ENCODE measurements at places on chromosomes 12 and 14.

DNA sequence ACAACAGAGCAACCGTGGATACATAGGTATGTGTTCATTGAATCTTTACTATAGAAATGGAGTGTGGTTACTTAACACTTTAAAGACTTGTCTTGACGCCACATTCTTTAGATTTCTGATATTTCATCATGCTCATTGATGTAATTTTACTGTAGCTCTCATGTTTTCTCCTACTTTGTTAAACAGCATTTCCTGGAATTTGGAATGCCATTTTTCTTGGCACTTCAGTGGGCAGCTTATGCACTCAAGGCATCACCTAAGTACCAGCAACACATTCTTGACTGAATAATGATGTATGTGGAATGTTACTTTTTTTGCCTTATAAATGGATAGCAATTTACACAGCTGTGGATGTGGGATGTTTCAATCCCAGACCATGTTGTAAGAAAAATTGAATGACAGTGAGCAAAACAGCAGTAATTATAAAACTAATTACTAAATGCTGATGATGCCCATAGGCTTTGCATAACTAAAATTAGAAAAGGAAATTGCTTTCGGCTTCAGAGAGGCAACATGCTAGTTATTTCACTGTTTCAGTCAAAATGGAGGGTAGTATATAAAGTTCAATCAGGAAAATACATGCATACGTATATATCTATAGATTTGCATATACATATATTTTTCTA, 298.5 kb downstream of the NPAS3 start:
- DNase-seq, result no peak

- no peak for DNase-seq
Measured at GRCh38 chr12:128737292-128737966, 86.3 kb downstream of the SLC15A4 start.

DNA sequence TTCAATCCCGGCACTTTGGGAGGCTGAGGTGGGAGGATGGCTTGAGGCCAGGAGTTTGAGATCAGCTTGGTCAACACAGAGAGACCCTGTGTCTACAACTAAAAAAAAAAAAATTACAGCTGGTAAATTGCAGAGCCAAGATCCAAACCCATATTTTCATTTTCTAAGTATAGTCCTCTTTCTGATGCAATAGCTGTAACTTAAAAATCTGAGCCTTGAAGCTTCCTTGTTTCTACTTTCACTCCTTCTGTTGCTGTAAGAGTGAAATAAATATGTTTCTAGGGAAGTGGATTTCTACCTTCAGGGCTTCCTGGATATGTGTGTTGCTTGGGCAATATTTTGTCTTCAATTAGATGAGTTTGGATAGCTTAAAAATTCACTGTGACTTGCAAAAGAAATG, 42.0 kb upstream of the PRICKLE1 start:
- peak; percentile 48 for DNase-seq

- DNase-seq, result peak; percentile 86
Measured at GRCh38 chr14:56333359-56334292, 215.4 kb downstream of the PELI2 start.

DNA sequence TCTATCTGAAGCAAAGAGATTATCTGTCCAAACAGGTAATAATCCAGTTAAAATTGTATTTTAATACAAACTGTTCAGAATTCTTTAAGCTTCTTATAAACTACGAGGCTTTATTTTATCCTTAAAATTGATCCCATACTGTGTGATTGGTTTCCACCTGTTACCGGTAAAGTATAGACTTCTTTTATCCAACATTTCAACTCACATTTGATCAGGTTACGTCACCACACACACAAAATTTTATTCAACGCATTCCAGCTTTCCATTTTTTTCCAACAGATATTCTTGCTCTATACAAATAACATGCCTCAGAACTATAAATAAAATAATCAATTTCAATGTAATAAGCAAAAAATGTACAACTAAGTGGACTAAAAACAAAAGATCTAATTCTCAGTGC, 4.5 kb downstream of the NOVA1 start:
- DNase-seq, result no peak

DNA sequence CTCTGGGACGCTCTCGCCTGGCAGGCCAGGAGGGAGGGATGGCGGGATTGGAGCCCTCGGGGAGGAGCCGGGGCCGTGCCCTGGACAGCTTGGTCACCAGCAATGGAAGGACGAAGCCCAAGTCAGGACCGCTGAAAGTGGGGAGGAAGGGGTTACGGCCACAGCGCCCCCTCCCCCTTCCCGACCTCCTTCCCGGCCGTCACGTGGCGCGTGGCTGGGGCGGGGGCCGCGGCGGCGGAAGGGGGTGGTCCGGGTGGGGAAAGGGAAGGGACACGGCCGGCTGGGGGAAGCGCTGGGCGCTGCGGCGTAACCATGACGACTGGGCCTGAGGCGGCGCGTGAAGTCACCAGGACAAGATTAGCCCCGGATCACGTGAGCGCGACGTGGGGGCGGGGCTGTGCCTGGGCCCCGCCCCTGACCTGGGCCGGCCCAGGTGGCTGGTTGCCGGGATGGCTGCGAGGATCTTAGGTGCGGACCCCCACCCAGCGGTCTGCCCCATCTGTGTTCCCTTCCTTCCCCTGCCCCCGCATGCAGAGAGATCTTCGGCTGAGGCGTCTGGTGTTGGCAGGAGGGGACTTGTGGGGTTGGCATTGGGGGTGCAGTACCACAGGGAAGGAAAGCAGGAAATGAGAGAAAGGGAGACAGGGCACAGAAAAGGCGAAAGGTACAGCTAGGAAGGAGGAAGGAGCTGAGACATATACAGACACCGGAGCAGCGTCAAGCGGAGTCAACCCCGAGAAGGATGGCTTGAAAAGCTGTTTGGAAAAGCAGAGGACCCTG, 6.2 kb downstream of the MAP3K12 start:
- peak; percentile 93 for DNase-seq

DNA sequence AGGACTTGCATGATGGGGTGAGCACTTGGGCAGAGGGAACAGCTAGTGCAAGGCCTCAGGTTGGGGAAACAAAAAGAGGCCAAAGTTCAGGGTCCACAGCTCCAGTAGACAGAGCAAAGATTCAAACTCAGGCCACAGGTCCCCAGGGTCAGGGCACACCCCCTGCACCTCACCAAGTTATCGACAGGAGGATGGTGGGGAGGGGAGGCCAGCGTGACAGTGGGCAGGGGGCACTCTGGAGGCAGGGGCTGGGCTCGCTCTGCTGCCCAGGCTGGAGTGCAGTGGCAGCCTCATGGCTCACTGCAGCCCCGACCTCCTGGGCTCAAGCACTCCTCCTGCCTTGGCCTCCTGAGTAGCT, 32.4 kb upstream of the ULK1 start:
- DNase-seq, result no peak

GRCh38 chr12:88935856-88936255, 355.6 kb upstream of the KITLG start:
- DNase-seq, result no peak

- DNase-seq, result peak; percentile 69
Measured at GRCh38 chr12:65685514-65685913, 138.8 kb upstream of the HMGA2 start.

- no peak for DNase-seq
Measured at GRCh38 chr12:79140711-79141110, 276.1 kb downstream of the SYT1 start.

DNA sequence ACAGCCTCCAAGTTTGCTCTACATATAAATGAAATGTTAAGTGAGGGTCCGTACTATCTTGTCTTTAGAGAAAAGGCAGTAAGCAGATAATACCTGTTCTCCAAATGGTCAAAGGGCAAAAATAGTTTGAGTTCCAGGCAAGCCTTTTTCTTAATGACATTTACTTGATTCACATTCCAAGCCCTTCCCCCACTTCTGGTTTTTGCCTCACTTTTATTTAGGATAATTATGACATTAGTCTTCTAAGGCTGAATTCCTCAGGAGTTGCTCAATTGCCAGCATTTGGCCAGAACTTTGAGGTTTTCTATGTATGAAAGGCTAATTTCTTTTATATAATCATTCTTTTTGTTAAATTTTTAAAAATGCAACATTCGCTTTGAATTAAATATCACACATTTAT, 62.5 kb upstream of the DUSP6 start:
- peak; percentile 59 for DNase-seq

DNA sequence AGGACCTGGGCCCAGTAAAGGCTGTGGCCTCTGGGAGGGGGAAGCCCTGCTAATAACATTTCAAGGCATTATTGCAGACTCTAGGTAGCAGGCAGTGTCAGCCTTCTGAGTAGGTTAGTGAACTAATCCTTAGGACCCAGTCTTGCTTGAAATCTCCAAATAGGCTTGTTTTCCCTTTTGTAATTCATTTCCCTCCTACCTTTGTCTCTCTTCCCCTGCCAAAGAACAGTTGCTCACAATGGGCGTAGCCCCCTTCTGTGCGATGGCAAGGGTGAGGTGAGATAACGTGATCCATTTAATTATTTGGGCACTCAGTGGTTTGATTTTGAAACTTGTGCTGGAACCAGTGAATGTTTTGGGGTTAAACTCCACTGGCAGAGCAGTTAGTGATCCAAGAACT, 10.9 kb downstream of the PELI2 start:
- no peak for DNase-seq

GRCh38 chr12:116164250-116165035, 113.0 kb downstream of the MED13L start:
- DNase-seq, result peak; percentile 47

- DNase-seq, result peak; percentile 96
Measured at GRCh38 chr12:3698218-3698974, 54.5 kb downstream of the CRACR2A start.

- DNase-seq, result no peak
Measured at GRCh38 chr12:131672311-131672940, 38.5 kb upstream of the SFSWAP start.

- DNase-seq, result peak; percentile 94
Measured at GRCh38 chr14:71711619-71712018, 220.6 kb upstream of the RGS6 start.

- DNase-seq, result no peak
Measured at GRCh38 chr12:210277-211141, 3.4 kb downstream of the SLC6A12 start.

- DNase-seq, result peak; percentile 38
Measured at GRCh38 chr12:119060847-119061796, 79.8 kb downstream of the SRRM4 start.

DNA sequence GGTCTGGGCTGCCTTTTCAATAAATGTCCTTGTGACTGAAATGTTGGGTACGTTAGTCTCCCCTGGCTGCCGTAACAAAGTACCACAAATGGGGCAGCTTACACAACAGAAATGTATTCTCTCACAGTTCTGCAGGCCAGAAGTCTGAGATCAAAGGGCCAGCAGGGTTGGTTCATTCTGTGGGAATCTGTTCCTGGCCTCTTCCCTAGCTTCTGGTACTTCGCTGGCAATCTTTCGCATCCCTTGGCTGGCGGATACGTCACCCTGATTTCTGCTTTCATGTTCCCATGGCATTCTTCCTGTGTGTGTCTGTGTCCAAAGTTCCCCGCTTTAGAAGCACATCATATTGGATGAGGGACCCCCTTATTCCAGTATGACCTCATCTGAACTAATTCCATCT, 95.8 kb upstream of the NCOR2 start:
- no peak for DNase-seq

- no peak for DNase-seq
Measured at GRCh38 chr12:10466311-10466710, 13.1 kb upstream of the KLRC1 start.

DNA sequence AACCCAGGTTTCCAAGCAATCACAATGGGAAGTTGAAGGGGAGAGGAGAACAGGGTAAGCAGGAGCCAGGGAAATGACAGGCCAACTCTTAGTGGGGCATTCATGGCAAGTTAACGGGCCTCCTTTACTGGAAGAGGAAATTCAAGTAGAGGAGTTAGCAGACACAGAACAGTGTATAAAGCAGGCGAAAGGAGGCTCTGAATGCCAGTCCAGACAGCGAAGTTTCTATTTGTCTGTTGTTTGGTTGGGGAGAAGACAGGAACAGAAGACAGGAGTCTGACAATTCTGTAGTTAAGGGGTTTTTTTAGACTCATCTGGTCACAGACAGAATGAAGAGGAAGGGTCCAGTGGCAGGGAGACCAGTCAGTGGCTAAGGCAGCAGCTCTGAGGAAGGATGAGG, at the start of gene ACSM4:
TSS of gene ACSM4 (plus strand) at position 301 of the 400 bp plus-strand sequence. CDS start 260 bp downstream, outside the sequence.
- no peak for DNase-seq

- DNase-seq, result no peak
Measured at GRCh38 chr14:51901475-51902024, 41.1 kb downstream of the GNG2 start.

DNA sequence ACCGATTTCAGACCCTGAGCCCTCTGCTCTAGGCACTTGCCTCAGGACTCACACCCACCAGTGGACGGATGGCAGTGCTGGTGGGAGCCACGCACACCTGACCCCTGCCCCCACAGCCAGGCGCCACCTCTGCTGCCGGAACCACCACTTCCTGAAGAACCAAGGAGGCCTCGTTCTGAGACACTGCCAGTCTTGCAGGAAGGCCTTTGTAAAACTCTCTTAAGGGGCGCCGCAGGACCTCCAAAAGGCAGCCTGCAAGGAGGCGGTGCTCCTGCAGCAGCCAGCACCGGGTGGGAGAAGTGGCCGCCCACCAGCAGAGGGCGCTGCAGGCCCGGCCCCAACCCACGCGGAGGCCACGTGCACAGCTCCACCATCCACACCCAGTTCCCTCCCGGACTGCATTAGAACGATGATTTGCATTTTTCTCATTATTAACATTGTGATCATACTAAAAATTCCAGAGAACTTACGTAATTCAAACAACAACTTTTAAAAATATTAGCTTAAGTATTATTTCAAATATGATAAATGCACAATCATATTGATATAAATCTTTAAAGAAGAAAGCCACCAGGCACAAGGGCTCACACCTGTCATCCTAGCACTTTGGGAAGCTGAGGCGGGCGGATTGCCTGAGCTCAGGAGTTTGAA, 12.8 kb downstream of the STX2 start:
- peak; percentile 78 for DNase-seq

- peak; percentile 51 for DNase-seq
Measured at GRCh38 chr14:65229748-65230728, 127.7 kb upstream of the MAX start.

GRCh38 chr12:48828293-48828692, 10.0 kb downstream of the CACNB3 start:
- no peak for DNase-seq

- DNase-seq, result no peak
Measured at GRCh38 chr14:78488938-78489337, 318.8 kb downstream of the NRXN3 start.

- no peak for DNase-seq
Measured at GRCh38 chr12:130978785-130979184, 25.1 kb downstream of the ADGRD1 start.

- peak; percentile 59 for DNase-seq
Measured at GRCh38 chr12:62250671-62251608, 9.3 kb upstream of the USP15 start.

- no peak for DNase-seq
Measured at GRCh38 chr14:75232597-75232996, 46.0 kb upstream of the FOS start.

DNA sequence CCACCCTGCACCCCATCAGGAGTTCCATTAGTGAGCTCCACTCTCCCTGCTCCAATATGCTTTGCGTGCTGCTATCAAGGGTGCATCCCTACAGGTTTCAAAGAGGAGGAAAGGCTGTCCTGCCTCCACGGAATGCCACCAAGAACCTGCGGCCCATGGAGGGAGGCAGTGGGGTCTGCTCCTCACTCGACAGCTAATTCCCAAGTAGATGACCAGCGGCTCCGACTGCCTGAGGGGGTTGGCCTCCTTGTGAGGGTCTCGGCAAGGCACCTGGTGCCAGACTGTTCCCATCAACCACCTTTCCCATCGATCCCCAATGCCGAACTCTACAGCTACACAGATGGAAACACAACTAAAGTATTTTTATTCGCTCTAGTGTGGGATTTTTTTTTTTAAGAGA, 36.0 kb downstream of the AMN start:
- no peak for DNase-seq
